ENCODE measurements at places on chromosomes 4 and X.

- DNase-seq: no peak
These were observed 51.6 kb downstream of the WDFY3 start for GRCh38 chr4:84914686-84915395.

- DNase-seq: no peak
These were observed 146.6 kb downstream of the AASDH start for GRCh38 chr4:56240554-56241174.

- DNase-seq: peak; percentile 98
These were observed 35.2 kb downstream of the SEPTIN11 start for GRCh38 chr4:76984788-76985211.

- no peak for DNase-seq
These were observed 38.8 kb downstream of the GAB1 start for GRCh38 chr4:143375326-143376073.

- DNase-seq: no peak
These were observed 163.3 kb upstream of the PABPC4L start for GRCh38 chr4:134364928-134365327.

DNA sequence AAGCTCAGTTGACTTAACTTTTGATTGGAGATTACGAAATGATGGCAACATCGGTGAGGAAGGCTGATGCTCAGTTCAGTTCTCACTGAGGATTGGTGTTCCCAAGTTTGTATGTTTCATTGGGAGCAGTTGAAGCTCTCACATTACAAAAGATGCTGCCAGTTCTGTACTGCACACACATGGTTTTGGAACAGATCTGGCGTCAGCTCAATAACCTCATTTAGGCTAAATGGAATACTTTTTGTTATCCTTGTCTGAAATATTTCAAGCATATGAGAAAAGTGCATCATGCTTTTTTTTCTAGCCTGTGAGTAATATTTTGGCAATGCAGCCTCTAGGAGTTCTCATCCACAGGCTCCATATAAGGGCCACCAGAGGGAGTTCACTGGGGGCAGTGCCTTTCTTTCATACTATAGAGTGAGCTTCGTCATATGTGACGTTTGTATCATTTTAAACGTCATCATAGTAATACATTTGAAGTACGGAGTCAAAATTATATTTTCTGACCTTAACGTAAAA lies 4.1 kb downstream of the ENPEP start:
- peak; percentile 97 for DNase-seq
